WTC11 (cell line): ENCODE measurements at places on chromosomes 2 and 18. TPM values are rescaled to one million over a fixed set of nuclear protein-coding genes. Genes with fewer than 3 reads are reported as not detected.

GRCh38 chr2:102103992-102104871 is 38.3 kb upstream of the IL1R1 start:
- H3K27me3 ChIP-seq, result no peaks in the 10 kb centered on the region
- H3K27ac ChIP-seq, result no peak overlapping the region
- no peak for DNase-seq

FTCDNL1 gene
- 0.85 to 2.1 TPM (median 1.8 TPM) in 3 replicates for total RNA-seq

DNA sequence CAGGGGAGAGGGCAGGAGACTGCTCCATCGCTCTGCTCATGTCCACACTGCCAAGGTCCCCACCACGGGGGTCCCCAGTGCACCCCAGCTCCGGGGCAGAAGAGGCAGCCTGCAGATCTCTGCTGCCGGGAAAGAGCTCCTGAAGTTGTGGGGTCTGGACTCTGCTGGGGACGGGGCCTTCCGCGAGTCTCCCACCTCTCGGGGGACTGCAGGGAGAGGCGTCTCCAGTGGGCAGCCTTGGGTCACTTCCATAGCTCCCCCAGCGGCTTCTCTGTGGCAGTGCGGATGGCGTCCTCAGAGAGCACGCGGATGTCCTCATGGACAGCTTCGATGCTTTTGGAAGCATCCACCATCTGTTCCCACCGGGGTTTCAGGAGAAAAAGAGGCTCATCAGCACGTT is 10.7 kb downstream of the DTYMK start:
- no peaks in the 10 kb centered on the region for H3K27me3 ChIP-seq
- peaks cover 2% of the 10 kb centered on the region; the same call in 1 of the 2 replicates for H3K4me1 ChIP-seq
- H3K36me3 ChIP-seq, result peaks cover 39% of the 10 kb centered on the region
- H3K27ac ChIP-seq, result no peak overlapping the region

DNA sequence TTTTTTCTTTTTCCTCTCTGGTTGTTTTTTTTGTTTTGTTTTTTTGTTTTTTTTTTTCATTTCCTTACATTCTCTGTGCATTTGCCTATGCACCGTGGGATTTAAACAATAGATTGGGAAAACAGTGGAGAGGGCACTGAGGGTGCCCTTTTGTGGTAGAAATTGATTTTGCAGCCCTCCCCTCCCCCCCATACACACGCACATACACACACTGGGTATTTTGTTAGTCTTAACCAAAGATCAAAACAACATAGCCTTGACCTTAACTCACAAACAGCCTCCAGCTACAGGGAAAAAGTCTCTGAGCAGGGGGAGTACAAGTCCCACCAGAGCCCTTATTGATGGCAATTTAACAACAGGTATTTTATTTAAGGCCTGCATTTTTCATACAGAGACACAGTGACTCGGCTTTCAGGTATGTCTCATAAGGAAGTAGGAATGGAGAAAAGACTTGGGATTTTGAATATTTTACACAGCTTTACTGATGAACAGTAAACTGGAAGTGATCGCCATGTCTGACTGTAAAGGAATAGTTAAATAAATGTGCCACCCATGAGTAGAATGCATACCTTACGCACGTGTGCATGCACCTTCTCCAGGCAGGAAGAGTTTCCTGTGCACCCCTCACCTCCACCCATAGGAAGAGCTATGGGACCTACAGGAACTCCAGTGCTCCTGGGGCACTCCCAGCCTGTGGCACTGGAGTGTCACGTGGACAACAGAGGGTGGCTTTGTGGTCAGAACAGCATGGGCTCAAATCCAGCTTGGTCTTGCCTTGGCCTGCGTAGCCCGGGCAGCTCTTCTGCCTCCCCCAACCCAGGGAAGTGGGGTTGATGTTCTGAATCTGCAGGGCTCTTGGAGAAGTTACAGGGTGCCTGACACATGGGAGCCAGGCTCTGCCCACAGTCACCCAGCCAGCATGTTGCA is 266.4 kb downstream of the ANAPC1 start:
- no peaks in the 10 kb centered on the region for H3K36me3 ChIP-seq
- peaks cover 17% of the 10 kb centered on the region for H3K4me1 ChIP-seq
- no peaks in the 10 kb centered on the region for H3K27me3 ChIP-seq
- H3K27ac ChIP-seq, result no peak overlapping the region
- H3K4me3 ChIP-seq, result no peak overlapping the region
- DNase-seq, result no peak

DNA sequence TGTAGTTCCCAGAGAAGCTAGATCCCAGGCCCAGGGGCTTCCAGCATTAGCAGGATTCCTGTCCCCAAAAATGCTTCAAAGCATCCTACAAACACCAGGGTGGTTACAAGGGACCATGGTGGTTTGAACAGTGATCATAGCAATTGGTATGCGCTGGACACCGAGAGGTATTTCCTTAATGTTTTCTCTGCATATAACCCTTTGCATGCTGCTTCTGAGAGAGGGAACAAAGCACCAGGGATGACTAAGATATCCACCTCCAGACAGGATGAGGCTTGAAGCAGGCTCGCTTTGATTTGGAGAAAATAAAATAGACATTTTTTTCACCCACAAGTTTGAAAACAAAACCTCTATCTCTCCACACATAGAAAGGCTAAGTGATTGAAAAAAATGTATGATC is 50.5 kb upstream of the TSPYL6 start:
- H3K27ac ChIP-seq, result no peak overlapping the region
- no peak overlapping the region for H3K4me3 ChIP-seq
- no peaks in the 10 kb centered on the region for H3K4me1 ChIP-seq
- no peaks in the 10 kb centered on the region for H3K36me3 ChIP-seq

- no peak for DNase-seq
- no peaks in the 10 kb centered on the region for H3K27me3 ChIP-seq
- H3K27ac ChIP-seq, result no peak overlapping the region
- no peak overlapping the region for H3K4me3 ChIP-seq
- no peaks in the 10 kb centered on the region for H3K36me3 ChIP-seq
Observed at GRCh38 chr2:238868067-238868524, 20.2 kb downstream of the TWIST2 start.

DNA sequence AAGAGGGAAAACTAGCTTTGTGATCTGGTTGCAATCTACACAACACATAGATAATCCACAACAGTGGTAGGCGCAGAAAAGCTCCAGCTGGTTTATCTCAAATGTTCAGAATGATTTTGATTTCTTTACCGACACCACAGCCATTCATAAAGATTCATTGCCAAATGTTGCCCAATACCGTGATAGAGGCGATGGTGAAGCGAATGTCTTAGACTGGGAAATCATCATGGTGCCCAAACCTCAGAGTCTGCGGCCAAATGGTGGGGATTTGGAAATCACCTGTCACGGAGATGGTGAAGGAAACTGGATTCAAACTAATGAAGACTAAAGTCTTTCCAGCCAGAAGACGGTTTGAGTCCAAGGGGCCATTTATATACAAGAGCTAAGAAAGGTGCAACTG is 48.5 kb upstream of the CCDC150 start:
- H3K4me1 ChIP-seq, result peaks cover 16% of the 10 kb centered on the region
- H3K4me3 ChIP-seq, result no peak overlapping the region
- H3K27ac ChIP-seq, result no peak overlapping the region
- H3K36me3 ChIP-seq, result no peaks in the 10 kb centered on the region
- peaks cover 49% of the 10 kb centered on the region for H3K27me3 ChIP-seq
- no peak for DNase-seq

DNA sequence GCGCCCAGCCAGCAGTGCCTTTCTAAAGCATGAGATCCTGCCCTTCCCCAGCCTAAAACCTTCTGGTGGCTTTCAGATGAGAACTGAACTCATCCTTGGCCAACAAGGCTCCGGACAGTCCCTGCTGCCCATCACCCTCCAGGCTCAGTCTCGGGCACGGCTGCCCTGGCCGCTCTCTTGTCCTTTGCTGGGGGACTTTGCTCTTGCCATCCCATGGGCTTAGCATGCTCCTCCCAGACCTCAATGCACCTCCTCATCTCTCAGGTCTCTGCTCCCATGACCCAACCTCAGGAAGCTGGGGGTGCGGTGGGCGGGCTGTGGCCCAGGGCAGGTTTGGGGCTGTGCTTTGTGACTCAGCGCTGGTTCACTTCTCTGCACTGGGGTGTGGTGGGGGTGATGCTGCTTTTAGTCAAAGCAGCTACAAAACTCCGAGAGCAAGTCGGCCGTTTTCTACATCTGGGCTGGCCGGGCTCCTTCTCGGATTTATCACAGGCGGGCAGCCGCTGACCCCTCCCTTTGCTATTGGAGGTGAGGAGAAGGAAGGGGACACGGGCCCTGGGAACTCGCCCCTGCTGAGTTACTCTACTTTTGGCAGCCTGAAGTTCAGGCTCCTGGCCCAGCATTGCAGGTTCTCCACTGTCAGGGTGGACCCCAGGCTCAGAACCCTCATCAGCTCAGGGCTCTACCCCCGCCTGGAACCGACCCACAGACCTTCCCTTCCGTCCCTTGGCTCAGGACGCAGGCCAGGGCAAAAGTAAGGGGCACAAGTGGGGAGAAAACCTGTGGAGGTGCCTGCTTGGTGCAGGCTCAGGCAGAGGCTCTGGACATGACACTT is 90.6 kb upstream of the TAF1B start:
- H3K4me1 ChIP-seq, result peaks cover 22% of the 10 kb centered on the region
- no peaks in the 10 kb centered on the region for H3K36me3 ChIP-seq
- DNase-seq, result no peak

- no peak for DNase-seq
- H3K27ac ChIP-seq, result no peak overlapping the region
- no peak overlapping the region for H3K4me3 ChIP-seq
- H3K27me3 ChIP-seq, result no peaks in the 10 kb centered on the region; the same call in 1 of the 2 replicates
- H3K4me1 ChIP-seq, result peaks cover 15% of the 10 kb centered on the region
- peaks cover 26% of the 10 kb centered on the region for H3K36me3 ChIP-seq
Observed at GRCh38 chr18:3388980-3389379, 61.0 kb upstream of the TGIF1 start.

RNU2-63P gene
- total RNA-seq, result 2.5 to 7.7 TPM (median 5.2 TPM) in 3 replicates
